ENCODE measurements at places on chromosomes 3 and 15.

GRCh38 chr3:23461069-23461468 is 257.9 kb downstream of the UBE2E2 start:
- DNase-seq, result no peak

- no peak for DNase-seq
Measured at GRCh38 chr3:31242026-31242960, 290.4 kb upstream of the STT3B start.

DNA sequence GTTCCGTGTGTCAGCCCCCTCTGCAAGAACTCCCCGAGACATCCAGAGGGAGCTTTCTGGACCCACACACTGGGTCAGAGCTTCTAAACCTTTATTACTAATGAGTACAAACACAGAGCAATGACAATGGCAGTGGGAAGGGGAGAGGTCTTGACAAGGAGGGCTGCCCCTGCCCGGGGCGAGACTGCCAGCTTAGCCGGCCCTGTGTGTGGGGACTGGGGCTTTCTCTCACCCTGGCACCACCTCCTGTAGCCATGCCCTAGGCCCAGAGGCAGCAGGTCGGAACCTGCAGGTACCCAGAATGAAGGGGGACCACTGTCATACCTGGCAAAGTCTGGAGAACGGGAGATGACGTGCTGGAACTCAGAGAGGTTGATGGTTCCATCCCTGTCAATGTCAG is 3.1 kb downstream of the CIB1 start:
- no peak for DNase-seq

GRCh38 chr3:119120480-119120879 is 25.5 kb upstream of the TEX55 start:
- no peak for DNase-seq

DNA sequence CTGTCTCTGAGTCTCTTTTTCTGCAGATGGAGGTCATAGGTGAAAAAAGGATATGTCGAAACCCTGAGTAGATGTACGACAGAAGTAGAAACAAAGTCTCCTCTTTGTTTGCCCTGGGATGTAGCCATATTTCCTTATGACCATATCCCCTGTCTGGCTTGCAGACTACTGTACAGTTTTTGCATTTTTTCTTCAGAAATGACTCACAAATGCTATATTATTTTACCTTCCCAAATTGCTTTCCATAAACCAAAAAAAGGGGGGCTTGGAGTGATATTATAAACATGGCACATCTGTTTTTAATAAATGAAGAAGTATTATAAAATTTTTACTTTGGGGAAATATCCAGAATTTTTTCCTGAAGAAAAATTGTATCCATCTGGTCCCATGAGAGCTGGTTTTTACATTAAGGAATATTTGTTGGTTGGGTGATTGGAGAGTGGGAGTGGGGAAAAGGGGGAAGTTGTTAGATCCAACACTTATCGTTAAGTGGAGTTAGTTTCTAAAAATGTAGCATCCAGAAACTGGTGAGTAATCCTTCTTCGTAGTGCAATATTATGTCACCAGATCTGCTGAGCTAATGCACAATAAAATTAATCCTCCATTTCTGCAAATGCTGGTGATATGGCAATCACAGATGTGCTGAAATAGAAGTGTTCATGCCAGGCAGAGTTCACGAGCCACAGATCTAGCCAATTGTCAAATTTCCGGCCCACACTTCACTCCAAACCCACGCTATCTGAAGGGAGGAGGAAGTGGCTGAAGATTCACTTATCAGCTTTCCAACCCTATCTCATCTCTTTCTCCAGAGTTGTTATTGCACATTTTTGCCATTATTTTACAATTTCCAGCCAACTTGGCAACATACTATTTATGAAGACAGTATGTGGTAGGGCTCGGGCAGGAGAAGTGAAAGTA is 313.6 kb upstream of the ATP11B start:
- DNase-seq, result no peak

DNA sequence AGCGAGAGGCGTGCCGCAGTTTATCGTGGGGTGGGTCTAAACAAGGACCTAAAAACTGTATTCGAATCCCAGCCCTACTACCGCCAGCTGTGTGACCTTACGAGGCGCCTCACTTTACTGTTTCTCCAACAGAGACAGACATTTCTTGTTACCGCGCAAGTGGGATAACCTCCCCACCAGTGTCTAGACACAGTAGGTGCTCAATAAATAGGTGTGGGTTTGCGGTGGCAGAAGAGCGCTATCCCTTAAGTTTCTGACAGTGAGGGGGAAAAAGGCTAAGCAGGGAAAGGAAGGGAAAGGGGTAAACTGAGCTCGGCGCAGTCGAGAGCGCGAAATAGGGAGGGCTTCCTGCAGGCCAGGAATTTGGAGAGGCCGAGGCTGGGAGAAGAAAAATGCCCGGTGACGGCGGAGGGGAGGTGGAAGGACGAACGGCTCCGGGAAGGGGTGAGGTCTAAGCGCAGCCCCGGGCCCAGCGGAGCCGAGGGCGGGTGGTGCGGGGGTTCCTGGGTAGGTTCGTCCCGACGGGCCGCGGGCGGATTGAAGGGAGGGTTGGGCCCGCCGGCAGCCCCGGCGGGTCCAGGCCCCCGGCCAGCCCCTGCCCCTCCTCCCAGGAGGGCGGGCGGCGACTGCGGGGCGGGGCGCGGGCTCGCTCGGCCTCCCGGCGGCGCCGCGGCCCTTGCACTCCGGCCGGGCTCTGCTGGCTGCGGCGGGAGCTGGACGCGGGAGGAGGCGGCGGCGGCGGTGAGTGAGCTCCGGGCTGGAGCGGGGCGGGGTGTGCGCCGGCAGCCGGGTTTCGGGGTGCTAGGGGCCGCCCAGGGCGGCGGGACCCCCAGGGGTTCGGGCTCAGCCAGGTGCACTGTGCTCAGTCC is at the start of gene CGNL1:
CGNL1 (plus strand) TSS at position 679 of the 869 bp plus-strand sequence. CDS start 61,495 bp downstream, outside the sequence.
- no peak for DNase-seq

- DNase-seq, result no peak
Measured at GRCh38 chr3:191649626-191650025, 188.7 kb downstream of the PYDC2 start.

- DNase-seq, result no peak
Measured at GRCh38 chr3:139326707-139327106, 17.1 kb upstream of the MRPS22 start.

- DNase-seq, result no peak
Measured at GRCh38 chr3:17110660-17111396, 226.1 kb downstream of the PLCL2 start.

DNA sequence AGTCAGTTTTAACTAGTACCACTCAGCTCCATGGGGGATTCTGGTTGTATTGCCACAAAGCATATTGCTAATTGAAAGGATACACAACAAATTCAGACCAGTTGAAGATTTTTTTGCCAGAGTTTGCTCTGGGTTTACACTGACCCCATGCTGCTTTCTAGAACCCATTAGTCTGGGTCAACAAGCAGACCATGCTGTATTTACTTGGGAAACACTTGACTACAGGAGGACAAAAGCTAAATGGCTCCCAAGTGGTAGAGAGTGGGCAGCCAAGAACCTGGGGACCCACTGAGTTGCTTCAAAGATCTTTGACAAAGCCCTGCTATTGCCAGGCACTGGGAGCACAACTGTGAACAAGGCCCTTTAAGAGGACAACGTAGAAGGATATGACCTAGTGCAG is 86.8 kb upstream of the PSMD6 start:
- no peak for DNase-seq

DNA sequence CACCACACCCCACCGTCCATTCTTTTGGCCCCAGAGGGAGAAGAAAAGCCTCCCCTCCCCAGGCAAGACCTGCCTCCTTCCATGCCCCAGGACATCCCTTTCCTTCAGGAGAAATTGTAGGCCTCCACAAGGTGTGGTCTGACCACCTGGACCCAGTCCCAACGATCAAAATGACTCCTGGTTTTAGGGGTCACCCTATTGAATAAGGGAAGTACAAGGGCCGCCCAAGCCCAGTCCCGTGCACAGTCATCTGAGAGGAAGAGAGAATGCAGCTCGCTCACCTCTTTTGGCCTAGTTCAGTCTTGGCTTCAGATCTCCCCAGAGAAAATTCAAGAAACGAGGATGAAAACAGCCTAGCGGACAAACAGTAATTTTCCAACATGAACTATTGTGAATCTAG is 249.1 kb downstream of the UACA start:
- no peak for DNase-seq

DNA sequence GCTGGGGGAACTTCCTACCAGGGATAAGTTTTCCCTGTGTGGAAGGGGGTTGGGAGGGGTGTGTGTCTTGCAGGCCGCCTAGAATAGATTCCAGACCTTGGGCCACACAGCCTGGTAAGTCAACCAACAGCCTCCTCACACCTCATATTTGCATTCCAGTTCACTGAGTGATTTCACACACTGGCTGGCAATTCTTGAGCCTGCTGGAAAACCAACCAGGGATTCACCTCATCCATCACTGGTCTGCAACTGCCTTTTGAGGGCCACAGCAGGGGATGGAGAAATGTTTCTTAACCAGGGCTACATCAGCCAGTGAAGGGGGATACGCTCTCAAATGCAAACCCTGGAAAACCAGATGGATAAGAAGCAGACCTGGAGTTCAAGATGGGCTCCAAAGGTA is 2.0 kb downstream of the FSTL1 start:
- DNase-seq, result no peak

GRCh38 chr3:13262493-13263211 is 157.5 kb downstream of the NUP210 start:
- DNase-seq, result peak; percentile 40

- peak; percentile 39 for DNase-seq
Measured at GRCh38 chr3:172530566-172530965, 7.3 kb upstream of the TNFSF10 start.

GRCh38 chr3:142846779-142847577 is 41.9 kb downstream of the PCOLCE2 start:
- DNase-seq, result no peak

- no peak for DNase-seq
Measured at GRCh38 chr3:106160396-106160795, 291.6 kb upstream of the CBLB start.

GRCh38 chr3:182937293-182938051 is 42.9 kb downstream of the DCUN1D1 start:
- peak; percentile 5 for DNase-seq

- no peak for DNase-seq
Measured at GRCh38 chr3:46960081-46960701, 16.4 kb downstream of the CCDC12 start.

DNA sequence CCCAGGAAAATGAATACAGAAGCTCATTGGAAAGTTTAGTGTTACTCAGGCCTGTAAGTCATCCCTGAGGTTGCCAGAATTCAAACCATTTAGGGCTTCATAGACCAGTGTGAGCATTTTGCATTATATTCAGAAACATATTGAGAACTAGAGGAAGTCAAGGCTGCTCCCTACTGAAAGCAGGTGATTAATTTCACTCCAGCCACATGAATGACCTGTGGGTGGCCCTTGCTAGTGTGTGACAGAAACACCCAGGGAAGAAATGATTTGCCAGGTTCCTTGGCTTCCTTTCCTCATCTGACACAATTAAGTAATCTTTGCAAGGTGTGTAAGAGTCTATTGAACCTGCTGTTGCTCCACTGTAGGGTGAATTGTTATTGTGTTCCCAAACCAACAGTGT is 61.8 kb downstream of the GAP43 start:
- DNase-seq, result no peak

GRCh38 chr15:39363761-39364586 is 216.9 kb upstream of the THBS1 start:
- no peak for DNase-seq

- DNase-seq, result no peak
Measured at GRCh38 chr3:129582799-129583198, 23.7 kb downstream of the PLXND1 start.

DNA sequence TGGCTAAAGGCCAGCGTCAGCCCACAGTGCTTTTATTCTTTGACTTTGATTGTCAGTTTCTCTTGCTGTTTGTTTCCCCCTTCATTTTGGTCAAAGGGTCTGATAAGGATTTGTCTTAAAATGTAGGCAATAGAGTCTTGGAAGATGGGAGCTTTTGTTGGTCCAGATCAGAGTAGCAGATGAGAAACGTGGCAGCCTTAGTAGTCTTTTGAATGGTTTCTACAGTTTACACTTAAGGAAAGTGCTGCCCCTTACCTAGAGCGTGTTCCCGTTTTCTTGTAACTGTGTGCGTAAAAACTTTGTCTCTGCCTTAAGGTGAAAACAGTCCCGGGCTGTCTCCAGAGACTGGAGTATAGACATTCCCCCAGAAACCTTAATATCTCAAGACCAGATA is 630 bp downstream of the LXN start:
- DNase-seq, result no peak

- no peak for DNase-seq
Measured at GRCh38 chr3:142577696-142578328, 721 bp downstream of the ATR start.

DNA sequence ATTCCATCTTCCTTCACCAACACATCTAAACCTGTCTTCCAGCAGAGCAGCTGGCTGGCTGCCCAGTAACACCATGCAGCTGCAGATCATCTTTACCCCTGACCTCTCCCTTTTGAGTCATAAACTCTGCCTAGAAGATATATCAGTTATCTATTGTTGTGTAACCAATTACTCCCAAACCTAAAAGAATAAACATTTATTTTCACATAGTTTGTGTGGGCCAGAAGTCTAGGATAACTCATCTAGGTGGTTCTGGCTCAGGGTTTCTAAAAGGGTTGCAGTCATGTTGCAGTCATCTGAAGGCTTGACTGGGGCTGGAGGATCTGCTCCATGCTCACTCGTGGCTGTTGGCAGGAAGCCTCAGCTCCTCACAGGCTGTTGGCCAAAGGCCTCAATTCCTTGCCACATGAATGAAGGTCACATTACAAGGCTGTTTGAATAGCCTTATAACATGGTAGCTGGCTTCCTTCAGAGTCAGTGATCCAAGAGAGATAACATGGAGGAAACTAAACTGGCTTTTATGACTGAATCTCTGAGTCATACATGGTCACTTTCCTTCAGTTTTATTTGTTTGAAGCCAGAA is 92.8 kb downstream of the GOLIM4 start:
- no peak for DNase-seq

GRCh38 chr3:149280671-149281349 is 52.6 kb downstream of the TM4SF18 start:
- DNase-seq, result no peak

GRCh38 chr3:90080988-90081387 is 973.6 kb downstream of the EPHA3 start:
- DNase-seq, result no peak

- DNase-seq, result peak; percentile 64
Measured at GRCh38 chr15:59138243-59138642, 33.3 kb downstream of the CCNB2 start.

GRCh38 chr3:56817646-56818045 is 15.9 kb upstream of the ARHGEF3 start:
- DNase-seq, result no peak

GRCh38 chr15:68018797-68019444 is 35.2 kb upstream of the PIAS1 start:
- DNase-seq, result no peak

GRCh38 chr3:14588425-14589112 is 48.4 kb upstream of the GRIP2 start:
- DNase-seq, result no peak

DNA sequence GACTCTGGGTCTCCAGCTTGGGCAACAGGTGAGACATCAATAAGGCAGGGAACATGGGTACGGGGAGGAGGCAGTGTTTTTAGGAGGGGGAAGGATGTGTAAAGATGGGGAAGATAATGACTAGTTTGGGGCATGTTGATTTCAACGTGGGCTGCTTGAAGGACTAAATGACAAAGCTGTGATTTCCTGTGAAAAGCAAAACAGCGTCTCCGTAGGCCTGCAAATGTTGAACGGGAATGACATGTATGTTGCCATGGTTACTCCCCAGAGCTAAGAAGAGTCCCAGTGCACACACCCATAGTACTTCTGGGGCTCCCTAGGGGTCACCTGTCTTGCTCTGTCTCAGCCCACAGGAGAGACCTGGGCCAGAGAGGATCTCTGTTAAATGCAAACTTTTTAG is 71.3 kb upstream of the ETV5 start:
- DNase-seq, result no peak

Measured in CD4-positive, alpha-beta T cell treated with Interleukin-6 for 4 hours (primary cell).